Inflammatory macrophage (primary cell): ENCODE measurements at places on chromosomes 2 and 18.

DNA sequence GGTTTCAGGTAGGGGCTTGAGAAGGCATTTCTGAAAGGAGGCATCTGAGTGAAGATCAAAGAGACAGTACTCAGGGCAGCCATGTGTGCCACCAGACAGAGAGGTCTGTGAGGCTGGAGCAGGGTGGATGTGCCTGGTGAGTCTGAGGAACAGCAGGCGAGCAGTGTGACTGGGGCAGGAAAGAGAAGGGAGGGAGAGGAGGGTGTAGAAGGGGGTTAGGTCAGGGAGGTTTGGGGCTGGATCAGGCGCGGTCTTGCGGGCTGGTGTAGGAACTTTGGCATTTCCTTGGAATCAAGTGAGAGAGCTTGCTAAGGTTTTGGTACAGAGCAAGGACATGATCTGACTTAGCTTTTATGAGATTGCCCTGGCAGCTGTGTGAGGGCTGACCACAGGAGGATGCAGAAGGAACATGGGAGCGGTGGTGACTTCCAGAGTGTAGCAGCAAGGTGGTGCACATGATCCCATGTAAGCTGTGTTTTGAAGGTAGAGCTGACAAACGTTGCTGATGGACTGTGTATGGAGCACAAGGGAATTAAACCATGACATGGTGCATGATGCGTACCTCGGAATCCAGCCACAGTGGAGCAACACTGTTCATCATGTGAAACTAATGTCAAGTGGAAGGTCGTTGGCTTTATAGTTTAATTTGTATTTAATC, 13.9 kb downstream of the RAB31 start:
- no peak for DNase-seq

- DNase-seq = no peak
Observed at GRCh38 chr2:120787822-120788700, 52.4 kb downstream of the GLI2 start.

DNA sequence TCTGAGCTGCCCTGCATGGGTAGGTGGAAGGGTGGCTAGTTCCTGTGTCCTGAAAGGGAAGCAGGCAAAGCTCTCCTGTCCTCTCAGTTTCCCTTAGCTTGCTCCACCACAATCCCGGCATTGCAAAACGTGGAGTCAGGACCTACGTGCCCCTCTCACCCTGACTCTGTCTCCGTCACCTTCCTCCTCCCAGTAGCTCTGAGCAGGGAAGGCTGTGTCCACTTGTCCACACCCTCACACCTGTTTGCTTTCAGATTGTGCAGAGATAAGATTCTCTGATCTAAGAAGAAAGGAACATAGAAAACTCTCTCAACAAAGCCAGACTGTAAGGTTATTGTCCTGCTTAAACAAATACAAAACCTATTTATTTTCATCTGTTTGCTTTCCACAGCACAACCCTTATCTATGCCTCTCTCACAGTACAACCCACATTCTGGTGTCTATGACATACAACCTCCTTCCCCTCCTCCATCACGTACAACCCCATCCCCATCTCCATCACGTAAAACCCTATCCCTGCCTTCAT, 79.0 kb downstream of the ALPK2 start:
- DNase-seq = no peak

- no peak for DNase-seq
Observed at GRCh38 chr2:95325026-95325425, 27.9 kb downstream of the KCNIP3 start.

DNA sequence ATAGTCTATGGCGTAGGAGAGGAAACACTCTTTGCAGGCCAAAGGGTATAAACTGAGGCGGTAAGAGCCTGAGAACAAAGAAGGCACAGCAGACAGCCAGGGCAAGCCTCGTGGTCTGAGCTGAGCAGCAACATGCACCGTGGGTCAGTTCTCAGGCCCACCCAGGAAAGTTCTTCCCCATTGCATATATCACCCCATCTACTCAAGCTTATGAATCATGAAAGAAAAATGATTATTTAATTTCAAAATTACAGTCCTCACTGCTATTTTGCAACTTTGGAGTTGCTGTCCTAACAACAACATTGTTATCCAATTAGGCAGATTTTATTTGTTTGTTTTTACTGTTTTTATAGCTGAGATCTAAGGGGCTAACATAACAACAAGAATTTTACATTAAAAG, 54.7 kb upstream of the RIOK3 start:
- DNase-seq = no peak

GRCh38 chr2:39620067-39620466, 45.6 kb upstream of the TMEM178A start:
- peak; percentile 91 for DNase-seq

- DNase-seq = no peak
Observed at GRCh38 chr2:82487354-82487753, 1971.7 kb downstream of the SUCLG1 start.

DNA sequence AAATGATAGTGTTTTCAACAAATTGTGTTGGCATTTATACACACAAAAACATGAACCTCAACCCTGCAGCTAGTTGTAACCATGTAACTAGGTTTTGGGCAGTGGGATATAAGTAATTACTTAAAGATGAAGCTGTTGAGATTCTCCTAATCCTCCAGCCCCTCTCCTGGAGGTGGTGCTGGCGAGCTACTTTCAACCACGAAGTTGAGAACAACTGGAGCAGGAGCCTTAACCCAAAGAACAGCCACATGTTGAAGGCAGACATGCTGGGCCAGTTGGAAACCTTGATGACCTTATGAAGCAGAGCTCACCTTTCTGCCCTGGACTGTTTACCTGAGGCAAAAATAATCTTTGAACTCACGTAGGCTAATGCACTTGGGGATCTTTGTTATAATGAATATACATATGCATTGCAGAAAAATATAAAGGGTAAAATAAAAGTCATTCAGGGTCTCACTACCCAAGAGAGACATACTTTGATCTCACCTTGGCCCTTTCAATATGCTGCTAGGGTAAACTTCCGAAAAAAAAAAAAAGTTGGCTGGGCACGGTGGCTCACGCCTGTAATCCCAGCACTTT, 89.6 kb upstream of the NPAS2 start:
- DNase-seq = peak; percentile 78

DNA sequence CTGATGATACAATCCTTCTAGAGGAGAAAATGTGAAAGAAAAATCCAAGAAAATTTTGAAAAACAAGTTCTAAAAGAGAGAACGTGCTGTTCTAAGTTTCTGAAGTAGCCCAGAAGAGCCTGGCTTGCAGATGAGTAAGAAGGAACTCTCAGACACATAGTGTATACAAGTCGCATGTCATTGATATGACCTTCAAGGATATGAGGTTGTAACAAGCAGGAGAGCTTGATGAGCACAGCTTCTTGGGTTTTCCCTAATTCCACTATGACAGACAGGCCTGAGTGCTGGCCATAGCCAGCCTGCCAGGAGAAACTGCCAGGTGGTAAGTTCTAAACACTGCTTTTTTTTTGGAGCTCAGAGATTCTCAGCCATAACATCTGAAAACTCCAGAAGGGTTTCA, 235.7 kb upstream of the SIX2 start:
- DNase-seq = no peak

- DNase-seq = no peak
Observed at GRCh38 chr2:134522496-134523455, 196.0 kb downstream of the TMEM163 start.

- no peak for DNase-seq
Observed at GRCh38 chr2:71505086-71505769, 51.9 kb downstream of the DYSF start.

DNA sequence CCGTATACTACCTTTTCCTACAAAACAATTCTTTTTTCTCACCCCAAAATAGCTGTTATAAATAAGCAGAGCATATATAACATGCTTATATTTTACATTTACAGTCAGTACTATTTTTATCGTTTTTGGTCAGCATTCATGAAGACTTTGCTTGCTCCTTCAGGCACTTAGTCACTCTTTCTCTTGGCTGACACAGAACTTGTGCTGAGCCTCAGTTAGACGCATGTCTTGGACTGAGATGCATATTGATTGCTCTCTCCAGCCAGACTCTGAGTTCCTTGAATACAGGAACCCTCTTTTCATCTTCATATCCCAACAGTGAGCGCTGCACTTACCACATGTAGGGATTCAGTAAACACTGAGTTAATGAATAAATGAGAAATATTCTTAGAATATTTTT, 158.3 kb downstream of the RTN4 start:
- no peak for DNase-seq

DNA sequence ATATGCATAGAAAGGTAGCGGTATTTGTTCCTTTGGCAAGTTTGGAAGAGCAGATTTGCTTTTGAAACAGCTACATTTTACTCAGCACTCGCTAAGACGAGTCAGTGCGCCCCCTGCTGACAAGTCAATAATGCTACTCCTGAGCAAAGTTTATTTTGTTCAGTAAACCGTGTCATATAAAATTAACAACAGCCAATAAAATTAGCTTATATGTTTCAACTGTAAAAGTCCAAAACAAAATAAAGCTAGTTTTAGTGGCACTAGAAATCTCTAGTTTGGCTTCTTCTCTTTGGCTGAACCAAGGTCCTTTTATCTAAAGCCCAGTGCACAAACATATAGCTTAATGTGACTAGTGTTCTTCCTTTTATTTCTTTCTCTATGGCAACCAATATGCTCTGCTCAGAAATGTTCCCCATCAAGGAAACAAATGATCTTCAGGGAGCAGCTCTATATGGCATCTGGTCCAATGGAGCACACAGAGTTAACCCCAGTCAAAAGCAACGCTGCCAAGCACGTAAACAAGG, 4.2 kb upstream of the POU3F3 start:
- DNase-seq = peak; percentile 71

DNA sequence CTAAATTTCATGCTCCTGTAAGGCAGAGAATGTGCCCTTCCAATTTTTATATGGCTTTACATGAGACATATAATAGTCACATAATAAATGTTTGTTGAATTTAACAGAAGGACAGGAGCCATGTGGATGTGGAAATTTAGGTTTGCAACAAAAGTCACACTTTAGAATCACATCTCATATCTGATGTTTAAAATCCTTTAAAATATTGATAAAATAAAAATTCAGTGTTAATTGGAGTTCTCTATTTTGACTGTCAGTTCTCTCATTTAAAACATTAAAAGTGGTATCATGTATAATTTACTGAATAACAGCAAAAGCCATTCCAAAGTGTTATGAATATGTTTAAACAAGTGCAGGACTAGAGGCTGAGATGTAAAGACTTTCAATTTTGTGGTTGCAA, 594.1 kb downstream of the LRRTM4 start:
- DNase-seq = no peak

DNA sequence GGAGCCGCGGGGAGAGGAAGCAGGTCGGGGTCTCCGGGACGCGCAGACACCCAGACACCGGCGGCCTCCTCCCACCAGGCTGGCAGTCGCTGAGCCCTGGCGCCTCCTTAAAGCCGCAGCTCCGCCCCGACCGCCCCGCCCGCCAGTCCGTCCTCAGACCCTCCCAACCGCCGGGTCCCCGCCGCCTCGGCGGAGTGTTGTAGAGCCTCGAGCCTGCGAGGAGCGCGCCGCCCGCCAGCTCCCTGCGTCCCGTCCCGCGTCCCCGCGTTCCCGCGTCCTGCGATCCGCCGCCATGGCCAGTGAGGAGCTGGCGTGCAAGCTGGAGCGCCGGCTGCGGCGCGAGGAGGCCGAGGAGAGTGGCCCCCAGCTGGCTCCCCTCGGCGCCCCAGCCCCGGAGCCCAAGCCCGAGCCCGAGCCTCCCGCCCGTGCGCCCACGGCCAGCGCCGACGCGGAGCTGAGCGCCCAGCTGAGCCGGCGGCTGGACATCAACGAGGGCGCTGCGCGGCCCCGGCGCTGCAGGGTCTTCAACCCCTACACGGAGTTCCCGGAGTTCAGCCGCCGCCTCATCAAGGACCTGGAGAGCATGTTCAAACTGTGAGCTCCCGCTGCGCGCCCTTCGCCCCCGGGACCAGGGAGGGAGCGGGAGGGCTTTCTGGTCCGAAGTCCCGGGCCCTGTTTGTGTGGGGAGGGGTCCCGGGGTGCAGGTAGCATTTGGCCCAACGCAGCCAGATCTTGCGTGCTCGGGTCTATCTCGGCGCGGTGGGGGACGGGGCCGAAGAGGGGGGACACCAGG, at the start of gene EFHD1:
Gene EFHD1 (plus strand): TSS at position 192 of the 793 bp plus-strand sequence. CDS start 101 bp downstream, at position 293.
- peak; percentile 14 for DNase-seq

DNA sequence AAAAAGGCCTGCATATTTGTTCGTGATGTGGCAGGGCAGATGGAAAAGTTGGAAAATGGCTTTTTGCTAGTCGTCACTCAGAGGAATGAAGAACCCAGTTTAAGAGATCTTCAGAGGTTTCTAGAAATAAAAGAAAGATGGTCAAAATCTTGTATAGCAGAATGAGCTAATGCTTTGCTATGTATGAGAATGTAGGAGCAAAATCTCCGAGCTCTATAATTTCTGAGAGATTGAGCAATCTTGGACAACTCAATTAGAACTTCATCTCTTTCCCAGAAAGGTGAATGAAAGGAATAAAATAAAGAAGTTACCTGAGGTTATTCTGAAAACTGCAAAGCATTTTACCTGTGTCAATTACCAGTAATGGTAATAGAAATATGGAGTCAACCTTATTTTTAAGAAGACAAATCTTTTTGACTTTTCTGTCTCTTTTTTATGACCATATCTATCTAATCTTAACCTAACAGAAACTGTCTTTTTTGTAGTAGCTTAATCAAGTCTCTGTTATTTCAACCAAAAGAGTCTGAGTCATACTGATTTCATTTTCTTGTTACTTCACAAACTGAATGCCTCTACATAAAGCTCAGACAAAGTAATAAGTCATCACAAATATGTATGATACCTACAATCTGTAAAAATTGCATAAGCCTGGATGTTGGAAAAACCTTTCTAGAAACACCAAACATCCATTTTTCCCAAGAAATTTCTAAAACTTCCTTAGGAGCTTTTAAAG, 32.5 kb downstream of the CCDC68 start:
- no peak for DNase-seq

- DNase-seq = no peak
Observed at GRCh38 chr2:179129574-179130238, 79.8 kb upstream of the CCDC141 start.

- no peak for DNase-seq
Observed at GRCh38 chr2:63792530-63792929, 49.2 kb upstream of the UGP2 start.

GRCh38 chr2:1518331-1518803, 105.1 kb downstream of the TPO start:
- DNase-seq = no peak

DNA sequence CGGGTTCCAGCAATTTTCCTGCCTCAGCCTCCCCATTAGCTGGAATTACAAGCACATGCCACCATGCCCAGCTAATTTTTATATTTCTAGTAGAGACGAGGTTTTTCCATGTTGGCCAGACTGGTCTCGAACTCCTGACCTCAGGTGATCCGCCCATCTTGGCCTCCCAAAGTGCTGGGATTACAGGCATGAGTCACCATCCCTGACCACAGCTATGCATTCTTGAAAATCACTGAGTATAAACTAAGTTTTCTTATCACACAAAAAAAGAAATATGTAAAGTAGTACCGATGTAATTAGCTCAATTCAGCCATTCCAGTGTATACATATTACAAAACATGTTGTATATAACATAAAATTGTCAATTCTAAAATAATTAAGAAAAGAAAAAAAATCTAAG, 232.7 kb downstream of the MBD2 start:
- DNase-seq = no peak
